ENCODE measurements at places on chromosomes 7 and 10.

DNA sequence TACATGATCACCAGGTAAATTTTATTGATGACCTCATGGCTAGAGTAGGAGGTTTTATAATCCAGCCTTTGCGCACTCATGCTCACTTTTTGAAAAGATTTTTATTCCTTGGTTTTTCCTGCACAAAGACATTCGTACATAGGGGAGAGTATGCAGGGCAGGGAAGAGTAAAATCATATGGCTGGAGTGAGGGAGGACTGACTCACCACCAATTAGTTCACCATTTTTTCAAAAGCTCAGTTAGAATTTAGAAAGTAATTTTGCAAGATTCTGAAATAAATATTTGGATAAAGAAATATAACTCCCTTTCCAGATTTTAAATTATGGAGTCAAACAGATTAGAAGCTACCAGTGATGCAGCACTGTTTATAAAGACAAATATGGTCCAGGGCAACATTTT lies 111.9 kb downstream of the SEMA3D start:
- no peak for DNase-seq

DNA sequence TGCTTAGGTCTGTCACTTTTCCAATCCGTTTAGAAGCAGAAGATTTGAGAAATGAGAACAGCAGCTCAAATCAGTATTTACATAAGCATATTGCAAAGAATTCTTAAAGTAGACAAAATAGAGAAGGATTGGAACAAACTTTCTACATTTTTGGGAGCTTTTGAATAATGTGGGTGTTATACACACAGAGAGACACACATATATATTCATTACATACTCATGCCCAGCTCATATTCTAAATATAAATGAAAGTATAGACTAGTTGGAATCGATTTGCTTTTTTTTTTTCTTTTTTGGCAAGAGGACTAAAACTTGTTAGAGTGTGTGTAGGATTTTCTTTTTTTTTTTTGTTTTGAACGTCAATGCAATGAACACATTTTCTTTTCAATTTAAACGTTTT lies 538.9 kb downstream of the AUTS2 start:
- no peak for DNase-seq

GRCh38 chr7:157234271-157234670 lies 95.5 kb downstream of the UBE3C start:
- DNase-seq: no peak

DNA sequence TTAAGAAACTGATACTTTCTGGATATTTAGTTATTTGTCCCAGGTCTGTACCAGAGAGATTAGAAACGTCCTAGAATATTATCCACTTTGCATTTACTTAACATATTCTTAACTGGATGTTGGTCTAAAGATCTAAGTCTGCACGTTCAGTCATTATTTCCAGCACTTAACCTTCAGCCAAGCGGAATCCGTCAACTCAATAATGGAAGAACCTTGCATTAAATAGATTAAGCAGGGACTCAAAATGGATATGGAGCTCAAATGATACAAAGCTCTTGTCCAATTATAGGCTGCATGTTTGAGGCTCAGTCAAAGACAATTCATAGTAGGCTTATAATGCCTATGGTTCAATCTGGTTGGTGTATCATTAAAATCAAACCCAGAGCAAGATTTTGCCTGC lies 162.9 kb downstream of the SEMA3D start:
- DNase-seq: no peak

- DNase-seq: no peak
These were observed 446.9 kb downstream of the KIF20B start for GRCh38 chr10:90148116-90148855.

- no peak for DNase-seq
These were observed 3.6 kb downstream of the PRSS37 start for GRCh38 chr7:141837683-141838082.

DNA sequence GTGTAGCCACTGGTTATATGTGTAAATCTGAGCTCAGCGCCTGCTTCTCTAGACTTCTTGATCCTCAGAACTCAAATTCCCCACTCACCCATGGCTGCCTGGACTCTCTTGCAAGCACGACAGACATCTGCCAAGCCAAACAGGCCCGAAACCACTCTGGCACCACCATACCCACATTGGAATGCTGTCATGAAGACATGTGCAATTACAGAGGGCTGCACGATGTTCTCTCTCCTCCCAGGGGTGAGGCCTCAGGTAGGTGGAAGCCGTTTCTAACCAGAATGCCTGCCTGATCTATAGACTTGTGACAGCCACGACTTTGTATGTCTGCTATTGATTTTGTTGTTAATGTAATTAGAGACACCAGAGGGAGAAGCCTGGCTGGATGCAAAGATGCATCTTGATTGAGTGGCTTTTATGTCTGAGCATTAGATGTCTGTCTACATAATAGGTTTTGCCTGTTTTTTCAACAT lies 4.0 kb downstream of the BAMBI start:
- DNase-seq: no peak

GRCh38 chr7:116024826-116025809 lies 5.4 kb downstream of the TFEC start:
- DNase-seq: no peak

DNA sequence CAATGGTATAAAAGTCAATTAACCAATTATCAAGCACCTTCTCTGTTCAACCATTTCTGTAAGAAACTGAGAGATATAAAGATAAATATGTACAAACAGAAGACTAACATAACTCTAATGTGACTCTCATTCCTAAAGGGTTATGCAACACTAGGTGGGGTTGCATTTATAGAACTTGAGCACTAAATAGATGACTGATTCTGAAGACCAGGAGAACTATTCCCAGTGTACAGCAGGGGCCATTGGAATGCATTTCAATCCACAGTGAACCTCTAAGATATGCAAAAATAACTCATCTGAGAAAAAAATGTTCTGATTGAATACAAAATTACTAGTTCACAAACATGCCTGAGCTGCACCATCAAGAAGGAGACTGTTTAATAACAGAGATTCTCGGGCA lies 341.2 kb upstream of the STEAP1 start:
- no peak for DNase-seq

DNA sequence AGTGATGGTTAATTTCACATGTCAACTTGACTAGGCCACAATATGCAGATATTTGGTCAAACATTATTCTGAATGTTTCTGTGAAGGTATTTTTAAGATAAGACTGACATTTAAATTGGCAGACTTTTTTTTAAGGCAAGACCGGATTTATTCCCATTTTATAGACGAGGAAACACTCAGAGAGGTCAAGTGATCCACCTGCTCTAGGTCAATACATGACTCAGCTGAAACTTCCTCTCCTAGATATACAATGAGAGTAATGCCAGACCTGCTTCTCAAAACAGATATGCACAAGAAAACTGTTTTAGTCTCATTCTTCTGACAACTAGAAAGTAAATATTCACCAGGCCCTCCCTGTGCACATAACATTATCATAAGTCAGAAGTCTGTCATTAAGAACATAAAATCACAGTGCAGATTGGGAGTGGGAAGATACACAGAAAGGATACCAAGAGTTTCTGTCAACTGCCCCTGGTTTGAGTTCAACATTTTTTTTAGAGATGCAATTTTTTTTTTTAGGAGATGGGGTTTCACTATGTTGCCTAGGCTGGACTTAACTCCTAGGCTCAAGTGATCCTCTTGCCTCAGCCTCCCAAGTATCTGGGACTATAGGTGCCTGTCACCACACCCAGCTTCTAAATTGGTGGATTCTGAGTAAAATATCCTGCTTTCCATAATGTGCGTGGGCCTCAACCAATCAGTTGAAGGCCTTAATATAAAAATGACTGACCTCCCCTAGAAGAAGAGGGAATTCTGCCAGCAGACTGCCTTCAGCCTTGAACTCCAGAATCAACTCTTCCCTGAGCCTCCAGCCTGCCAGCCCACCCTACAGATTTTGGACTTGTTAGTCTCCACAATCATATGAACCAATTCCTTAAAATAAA lies 121.4 kb downstream of the ZFAND4 start:
- no peak for DNase-seq

DNA sequence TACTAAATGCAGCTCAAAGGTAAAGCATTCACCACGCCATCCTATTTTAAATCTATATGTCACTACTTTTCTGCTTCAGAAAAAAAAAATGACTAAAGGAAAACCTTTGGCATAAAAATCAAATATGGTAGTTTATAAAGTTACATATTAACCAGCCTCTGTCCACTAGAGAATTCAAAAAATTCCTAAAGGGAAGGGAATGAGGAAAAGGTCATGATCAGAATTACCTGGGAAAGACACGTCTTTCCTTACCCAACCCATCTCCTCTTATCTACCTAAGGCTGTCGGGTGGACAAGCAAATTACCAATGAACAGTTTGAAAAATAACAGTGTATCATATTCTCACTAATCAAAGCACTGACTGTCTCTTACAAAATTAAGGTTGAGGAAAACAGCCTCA lies 100.7 kb upstream of the TMEM106B start:
- DNase-seq: no peak

DNA sequence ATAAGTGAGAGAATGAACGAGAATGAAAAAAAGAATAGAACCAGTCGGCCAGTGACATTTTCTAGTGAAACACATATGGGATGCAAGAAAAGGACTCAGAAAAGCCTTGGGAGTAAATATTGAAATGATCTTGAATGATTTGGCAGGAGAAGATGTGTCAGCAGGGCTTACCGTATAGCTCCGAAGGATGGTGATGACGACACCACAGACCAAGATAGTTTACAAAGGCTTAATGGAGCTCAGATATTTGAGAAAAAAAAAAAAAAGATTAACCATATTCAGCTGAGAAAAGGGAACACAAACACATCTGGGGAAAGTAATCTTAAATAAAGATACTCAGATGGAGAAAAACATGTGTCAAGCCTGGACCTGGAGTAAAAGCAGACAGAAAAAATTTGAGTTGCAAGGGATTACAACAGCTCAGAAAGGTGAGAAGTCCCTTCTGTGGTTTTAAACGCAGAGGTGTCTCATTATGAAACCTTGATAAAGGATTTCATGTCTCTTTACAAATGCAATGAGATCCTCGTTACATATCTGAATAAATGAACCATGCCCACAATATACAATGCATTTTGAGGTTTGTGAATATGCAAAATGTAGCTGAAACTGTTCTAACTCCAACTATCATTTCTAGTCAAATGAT lies 36.0 kb downstream of the DNAJB9 start:
- no peak for DNase-seq

DNA sequence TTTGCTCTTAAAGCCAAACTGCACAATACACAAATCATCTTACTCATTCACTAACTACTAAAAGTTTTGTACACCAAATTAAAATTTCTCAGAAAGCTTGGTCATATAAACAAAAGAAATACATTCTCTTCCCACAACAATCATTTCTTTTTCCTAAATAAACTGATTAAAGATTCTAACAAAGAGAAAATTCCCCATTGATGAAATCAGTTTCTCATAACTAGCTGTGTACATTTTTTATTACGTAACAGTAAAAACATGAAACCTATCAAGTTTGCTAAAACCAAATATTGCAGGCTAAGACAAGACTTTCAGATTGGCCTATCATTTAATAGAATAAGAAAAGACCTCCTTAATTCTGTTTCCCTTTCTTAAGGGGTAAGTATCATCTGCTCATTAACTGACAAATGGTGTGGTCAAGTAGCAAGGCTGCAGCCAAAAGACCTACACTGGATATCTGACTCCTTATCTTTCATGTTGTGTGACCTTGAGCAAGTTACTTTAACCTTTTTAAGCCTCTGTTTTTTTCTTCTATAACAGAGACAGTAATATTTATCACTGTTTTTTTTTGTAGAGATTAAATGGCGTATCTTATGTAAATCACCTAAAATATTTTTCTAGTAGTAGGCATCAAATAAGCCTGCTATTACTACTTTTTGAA lies 22.4 kb downstream of the NAMPT start:
- DNase-seq: no peak

- no peak for DNase-seq
These were observed 8.0 kb downstream of the SMURF1 start for GRCh38 chr7:99135938-99136337.

- peak; percentile 29 for DNase-seq
These were observed 456 bp upstream of the DLD start for GRCh38 chr7:107890493-107890961.

GRCh38 chr10:49298671-49298982 lies 343 bp upstream of the C10orf71 start:
- no peak for DNase-seq

DNA sequence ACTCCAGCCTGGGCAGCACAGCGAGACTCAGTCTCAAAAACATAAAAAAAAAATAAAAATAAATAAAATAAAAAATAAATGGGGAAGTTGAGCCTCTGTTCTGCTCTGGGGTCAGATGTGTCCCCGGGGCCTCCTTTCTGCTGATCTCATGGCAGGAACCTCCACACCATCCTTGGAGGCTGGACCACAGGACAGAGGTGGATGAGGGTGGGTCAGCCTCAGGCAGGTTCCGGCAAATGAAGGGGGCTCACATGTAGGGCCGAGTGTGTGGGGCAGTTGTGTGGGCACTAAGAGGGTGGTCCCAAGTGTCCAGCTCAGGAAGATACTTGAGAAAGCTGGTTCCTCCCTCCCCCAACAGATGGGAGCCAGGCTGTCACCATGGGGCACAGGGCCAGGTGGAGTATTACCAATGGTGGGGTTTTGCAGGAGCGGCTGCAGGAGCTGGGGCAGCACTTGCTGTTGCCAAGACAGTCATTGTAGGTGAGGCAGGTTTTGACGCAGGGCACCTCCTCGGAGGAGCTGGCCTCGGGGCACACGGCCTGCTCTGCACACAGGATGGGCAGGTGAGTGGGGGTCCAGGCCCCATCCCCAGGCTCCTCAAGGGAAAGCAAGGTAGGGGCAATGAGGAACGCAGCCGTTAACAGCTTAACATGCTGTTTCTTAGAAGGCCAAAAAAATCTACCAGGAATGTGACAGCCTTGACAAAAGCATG lies 13.9 kb upstream of the TBRG4 start:
- no peak for DNase-seq

DNA sequence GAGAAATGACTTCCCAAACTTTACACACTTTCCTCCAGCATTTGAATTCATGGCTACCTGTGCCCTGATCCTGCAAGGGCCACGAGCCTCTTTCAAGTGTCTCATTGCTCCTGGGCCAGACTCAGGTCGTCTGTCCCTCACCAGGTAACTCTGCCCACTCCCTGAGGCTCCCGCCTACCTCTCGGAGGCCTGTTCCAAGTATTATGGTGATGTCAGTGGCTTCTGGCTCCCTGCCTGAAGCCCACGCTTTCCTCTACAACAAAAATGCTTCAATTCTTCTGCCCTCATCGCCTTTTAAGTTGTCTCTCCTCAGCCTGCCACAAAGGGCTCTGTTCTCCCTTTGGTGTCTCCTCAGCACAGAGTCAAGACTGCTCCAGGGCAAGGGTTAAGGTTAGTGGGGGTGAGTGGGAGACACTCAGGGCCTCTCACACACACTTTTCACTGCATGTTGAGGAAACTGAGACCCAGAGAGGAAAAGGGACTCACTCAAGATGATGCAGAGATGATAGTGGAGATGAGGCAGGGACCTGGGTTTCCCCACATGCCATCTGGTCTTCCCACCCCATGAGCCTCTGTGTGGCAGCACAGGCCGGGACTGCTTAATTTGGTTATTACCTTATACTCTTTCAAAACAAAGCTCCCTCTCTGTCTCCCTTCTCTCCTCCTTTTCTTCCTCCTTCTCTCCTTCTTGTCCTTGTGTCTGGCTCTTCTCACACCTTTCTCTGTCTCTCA lies 28.3 kb upstream of the EGR2 start:
- DNase-seq: no peak

- no peak for DNase-seq
These were observed 658.4 kb upstream of the CELF2 start for GRCh38 chr10:10359263-10359662.

Data from NCI-H2171 (cell line).